CD8-positive, alpha-beta memory T cell (primary cell): ENCODE measurements at places on chromosomes 5 and 9. TPM values are rescaled to one million over a fixed set of nuclear protein-coding genes. Genes with fewer than 3 reads are reported as not detected.

FAM153A gene
- total RNA-seq, result 5.8 TPM

PCDHA4 gene
- total RNA-seq, result not detected

FCN1 gene
- 1.6 TPM for total RNA-seq

- no peak overlapping the region for H3K4me3 ChIP-seq
- DNase-seq, result no peak
- H3K27me3 ChIP-seq, result no peaks in the 10 kb centered on the region
- no peak overlapping the region for H3K27ac ChIP-seq
- H3K36me3 ChIP-seq, result no peaks in the 10 kb centered on the region
Observed at GRCh38 chr5:59354811-59355210, 538.7 kb downstream of the PDE4D start.

- no peaks in the 10 kb centered on the region for H3K4me1 ChIP-seq
- H3K4me3 ChIP-seq, result no peak overlapping the region
- DNase-seq, result no peak
- H3K36me3 ChIP-seq, result no peaks in the 10 kb centered on the region
- H3K27me3 ChIP-seq, result no peaks in the 10 kb centered on the region
Observed at GRCh38 chr5:149036168-149036567, 26.7 kb downstream of the SH3TC2 start.

- no peak overlapping the region for H3K4me3 ChIP-seq
- no peaks in the 10 kb centered on the region for H3K4me1 ChIP-seq
- no peak for DNase-seq
- no peaks in the 10 kb centered on the region for H3K36me3 ChIP-seq
- H3K27me3 ChIP-seq, result no peaks in the 10 kb centered on the region
- no peak overlapping the region for H3K27ac ChIP-seq
Observed at GRCh38 chr5:93428868-93429267, 152.2 kb downstream of the NR2F1-AS1 start.

DNA sequence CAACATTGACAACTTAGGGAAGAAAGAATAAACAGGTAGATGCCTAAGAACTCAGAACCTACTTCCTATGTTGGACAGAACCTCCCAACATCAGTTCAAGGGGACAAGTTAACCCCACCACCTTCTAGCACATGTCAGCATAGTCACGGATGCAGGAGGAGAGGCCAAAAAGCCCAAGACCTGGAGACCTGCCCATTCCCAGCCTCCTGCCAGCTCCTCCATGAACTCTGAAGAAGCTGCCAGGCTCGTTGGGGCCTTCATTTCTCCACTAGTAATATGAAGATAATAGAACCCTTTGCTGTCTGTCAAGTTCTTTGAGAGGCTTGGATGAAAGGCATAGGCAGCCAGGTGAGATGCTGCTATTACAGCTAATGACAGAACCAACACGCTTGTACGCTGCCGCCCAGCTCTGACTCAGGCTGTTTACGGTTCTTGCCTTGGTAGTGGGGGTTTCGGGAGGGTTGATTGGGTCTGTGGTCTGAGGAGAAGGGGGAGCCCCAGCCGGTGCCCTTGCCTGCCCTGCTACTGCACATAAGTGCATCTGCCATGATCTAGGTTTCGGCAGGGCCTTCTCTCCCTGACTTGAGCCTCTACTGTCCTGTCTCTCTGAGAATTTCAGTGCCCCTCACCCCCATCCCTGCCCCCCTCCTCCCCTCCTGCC lies 82.2 kb downstream of the NRG2 start:
- no peak for DNase-seq
- H3K27ac ChIP-seq, result no peak overlapping the region
- no peak overlapping the region for H3K4me3 ChIP-seq
- no peaks in the 10 kb centered on the region for H3K4me1 ChIP-seq

- H3K4me1 ChIP-seq, result no peaks in the 10 kb centered on the region
- no peak overlapping the region for H3K27ac ChIP-seq
- no peaks in the 10 kb centered on the region for H3K36me3 ChIP-seq
Observed at GRCh38 chr9:123761905-123762605, 167.9 kb downstream of the DENND1A start.

GRCh38 chr9:123562844-123563346 lies 206.9 kb downstream of the CRB2 start:
- H3K4me1 ChIP-seq, result no peaks in the 10 kb centered on the region
- no peaks in the 10 kb centered on the region for H3K36me3 ChIP-seq
- H3K27ac ChIP-seq, result no peak overlapping the region
- H3K27me3 ChIP-seq, result no peaks in the 10 kb centered on the region
- no peak overlapping the region for H3K4me3 ChIP-seq

DNA sequence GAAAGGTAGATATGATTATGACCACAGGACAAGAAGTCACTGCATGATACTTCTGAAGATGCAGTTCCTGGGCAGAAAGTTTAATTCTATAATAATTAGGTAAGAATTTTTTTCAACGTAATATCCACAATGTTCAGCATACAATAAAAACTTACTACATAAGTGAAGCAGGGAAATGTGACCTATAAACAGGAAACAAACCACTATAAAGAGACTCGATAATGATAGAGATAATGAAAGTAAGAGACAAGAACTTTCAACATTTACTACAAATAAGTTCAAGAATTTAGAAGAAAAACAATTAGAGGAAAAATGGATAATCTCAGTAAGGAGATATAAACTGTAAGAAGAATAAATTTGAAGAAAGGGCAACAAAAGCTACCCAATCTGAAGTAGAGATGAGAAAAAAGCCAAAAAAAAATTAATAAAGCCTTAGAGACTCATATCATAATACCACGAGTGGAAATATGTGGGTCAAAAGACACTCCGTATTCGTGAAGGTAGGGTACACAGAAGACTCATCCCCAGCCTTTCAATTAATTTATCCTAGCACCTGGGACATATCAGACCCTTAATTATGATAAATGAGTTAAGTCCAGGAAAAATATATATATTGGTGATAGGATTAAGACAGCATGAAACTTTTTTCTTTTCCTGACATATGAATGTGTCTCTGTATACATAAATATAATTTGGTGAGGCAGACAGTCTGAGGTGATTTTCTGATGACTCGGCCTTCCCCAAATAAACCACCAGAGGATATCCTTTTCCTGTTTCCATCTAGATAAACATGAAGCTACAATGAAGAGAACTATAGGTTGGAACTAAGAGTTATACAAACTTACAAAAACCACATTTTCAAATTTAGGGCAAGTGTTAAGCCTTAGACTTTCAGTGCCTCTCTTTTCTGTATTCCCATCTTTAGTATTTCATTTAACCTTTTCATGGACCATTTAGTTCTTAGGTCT lies 120.4 kb downstream of the RAPGEF6 start:
- DNase-seq, result peak; percentile 70
- H3K4me1 ChIP-seq, result peaks cover 50% of the 10 kb centered on the region
- peak overlapping the region; percentile 55 for H3K4me3 ChIP-seq
- peaks cover 12% of the 10 kb centered on the region for H3K36me3 ChIP-seq
- no peaks in the 10 kb centered on the region for H3K27me3 ChIP-seq

- H3K4me3 ChIP-seq, result no peak overlapping the region
- no peaks in the 10 kb centered on the region for H3K36me3 ChIP-seq
Observed at GRCh38 chr9:137610944-137611343, 5.5 kb downstream of the ARRDC1 start.

DNA sequence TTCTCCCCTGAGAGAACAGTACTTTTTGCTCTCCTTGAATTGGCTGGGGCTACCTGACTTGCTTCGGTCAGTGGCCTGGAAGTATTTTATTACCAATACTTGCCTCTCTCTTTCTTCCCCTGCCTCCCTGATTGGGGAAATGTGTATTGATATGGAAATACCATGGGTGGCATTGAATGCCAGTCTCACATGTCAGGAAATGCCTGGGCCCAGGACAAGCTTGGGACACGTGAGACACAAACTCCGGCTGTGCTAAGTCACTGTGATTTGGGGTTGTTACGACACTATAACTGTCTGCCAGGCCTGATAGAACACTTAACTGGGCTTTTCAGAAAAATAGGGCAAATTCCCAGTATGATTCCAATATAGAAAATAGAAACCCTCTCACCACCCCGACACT lies 238.3 kb downstream of the GADD45G start:
- no peak overlapping the region for H3K4me3 ChIP-seq

DNA sequence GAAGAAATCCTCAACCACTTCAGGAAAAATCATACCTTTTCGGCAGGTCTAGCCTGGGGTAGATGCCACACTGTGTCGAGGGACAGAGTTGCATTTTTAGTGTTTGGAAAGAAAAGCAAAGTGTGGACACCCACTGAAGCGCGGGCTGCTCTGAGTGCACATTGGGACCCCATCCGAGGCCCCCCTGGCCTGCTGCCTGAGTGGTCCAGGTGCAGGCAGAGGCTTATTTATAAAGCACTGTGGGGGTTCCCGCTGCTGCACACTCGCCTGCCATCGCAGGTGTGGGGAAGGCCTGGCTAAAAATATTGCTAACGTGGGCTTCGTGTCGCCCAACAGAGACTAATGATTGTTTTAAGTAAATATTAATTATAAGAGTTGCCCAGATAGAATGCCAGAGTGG lies 119.4 kb downstream of the CRB2 start:
- no peak for DNase-seq
- no peaks in the 10 kb centered on the region for H3K27me3 ChIP-seq
- H3K27ac ChIP-seq, result no peak overlapping the region
- H3K4me3 ChIP-seq, result no peak overlapping the region
- H3K36me3 ChIP-seq, result no peaks in the 10 kb centered on the region
